ENCODE measurements at places on chromosomes 16 and 17. TPM values are rescaled to one million over a fixed set of nuclear protein-coding genes. Genes with fewer than 3 reads are reported as not detected.

GRCh38 chr17:65742403-65743307 lies 181.2 kb upstream of the AXIN2 start:
- no peaks in the 10 kb centered on the region for H3K36me3 ChIP-seq
- H3K27me3 ChIP-seq: no peaks in the 10 kb centered on the region
- DNase-seq: no peak

- H3K4me1 ChIP-seq: no peaks in the 10 kb centered on the region
- no peak overlapping the region for H3K27ac ChIP-seq
- no peak for DNase-seq
Measured at GRCh38 chr16:27351989-27352388, 38.2 kb downstream of the IL4R start.

DNA sequence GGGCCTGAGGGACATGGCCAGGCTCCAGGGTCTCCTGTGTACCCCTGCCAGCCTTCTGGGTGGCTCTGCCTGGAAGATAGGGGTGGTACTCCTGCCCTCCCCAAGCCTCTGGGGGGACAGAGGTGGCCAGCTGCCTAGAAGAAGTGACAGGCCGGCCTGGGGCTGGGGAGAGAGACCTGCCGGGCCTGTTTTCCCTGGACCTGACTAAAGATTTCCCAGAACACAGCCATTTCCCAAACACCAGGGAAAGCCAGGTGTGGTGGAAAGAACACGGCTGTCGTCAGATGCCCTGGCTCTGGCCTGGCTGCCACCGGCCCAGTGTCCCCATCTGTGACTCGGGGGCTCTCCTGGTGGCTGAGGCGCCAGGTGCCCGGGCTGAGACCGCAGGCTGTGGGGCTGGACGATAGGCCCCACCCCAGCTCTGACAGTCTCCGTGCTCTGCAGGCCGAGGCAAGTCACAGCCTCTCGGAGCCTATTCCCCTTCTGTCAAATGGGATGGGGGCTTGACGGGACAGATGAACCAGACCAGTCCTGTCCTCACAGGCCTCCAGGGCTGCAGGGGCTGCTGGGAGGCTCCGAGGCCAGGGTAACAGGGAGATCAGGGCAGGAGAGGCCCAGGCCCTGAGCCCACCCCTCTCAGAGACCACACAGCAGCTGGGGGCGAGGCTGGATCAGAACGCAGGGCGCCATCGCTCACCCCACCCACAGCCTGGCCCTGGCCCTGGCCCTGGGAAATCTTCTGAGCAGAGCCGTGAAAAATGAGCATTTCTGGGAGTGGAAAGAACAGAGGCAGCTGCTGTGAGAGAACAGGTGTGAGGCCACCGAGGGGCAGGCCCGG lies 33.1 kb downstream of the CTU2 start:
- H3K27ac ChIP-seq: no peak overlapping the region
- H3K27me3 ChIP-seq: no peaks in the 10 kb centered on the region
- no peak for DNase-seq
- no peak overlapping the region for H3K4me3 ChIP-seq

DNA sequence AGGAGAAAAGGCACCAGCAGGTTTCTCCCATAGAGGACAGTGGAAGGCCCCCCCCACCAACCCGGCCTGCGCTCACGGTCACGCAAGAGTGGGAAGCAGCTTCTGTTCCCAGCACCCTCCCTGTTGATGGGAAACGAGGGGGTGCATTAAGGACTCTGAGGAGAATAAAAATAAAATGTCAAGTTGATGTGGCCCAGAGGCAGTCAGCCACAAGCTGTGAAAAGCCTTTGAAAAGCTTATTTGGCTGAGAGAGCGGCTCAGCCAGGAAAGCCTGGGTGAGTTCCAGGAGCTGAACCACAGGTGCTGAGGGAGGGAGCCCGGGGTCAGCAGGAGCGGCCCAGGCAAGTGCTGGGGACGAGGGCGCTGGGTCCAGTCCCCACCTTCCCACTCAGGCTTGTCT lies 26.9 kb upstream of the SPATA32 start:
- no peak overlapping the region for H3K27ac ChIP-seq
- H3K36me3 ChIP-seq: peaks cover 57% of the 10 kb centered on the region
- H3K27me3 ChIP-seq: no peaks in the 10 kb centered on the region
- H3K4me1 ChIP-seq: peaks cover 61% of the 10 kb centered on the region
- no peak for DNase-seq

Gene SLC52A1
- 0.26 TPM for total RNA-seq

GRCh38 chr16:8740775-8741355 lies 56.6 kb downstream of the TMEM186 start:
- H3K4me1 ChIP-seq: no peaks in the 10 kb centered on the region
- no peak for DNase-seq
- H3K36me3 ChIP-seq: no peaks in the 10 kb centered on the region
- no peak overlapping the region for H3K4me3 ChIP-seq

Gene IKZF3
- 8.2 TPM for total RNA-seq

DNA sequence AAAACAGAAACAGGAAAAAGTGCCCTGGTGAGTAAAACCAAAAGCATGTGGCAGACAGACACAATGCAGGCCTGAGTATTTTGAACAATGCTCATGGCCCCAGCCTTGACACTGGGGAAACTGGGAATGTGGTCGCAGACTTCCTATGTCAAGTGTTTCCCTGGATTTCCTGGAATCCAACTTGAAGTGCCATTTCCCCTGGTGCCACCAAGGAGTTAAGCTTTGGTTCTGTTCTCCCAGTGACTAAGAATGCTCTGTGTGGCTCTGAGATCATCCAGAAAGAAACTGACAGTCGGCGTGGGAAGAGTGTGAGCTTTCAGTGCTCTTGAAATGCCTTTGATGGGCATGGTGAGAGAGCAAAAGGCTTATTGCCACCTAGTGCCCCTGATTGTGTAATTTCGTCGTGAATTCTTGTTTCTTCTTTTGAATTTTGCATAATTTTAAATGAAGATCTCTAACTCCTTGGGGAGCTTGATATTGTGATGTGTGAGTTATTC lies 96.0 kb downstream of the YPEL2 start:
- H3K4me3 ChIP-seq: no peak overlapping the region
- H3K27ac ChIP-seq: peak overlapping the region; percentile 20
- H3K27me3 ChIP-seq: no peaks in the 10 kb centered on the region
- H3K36me3 ChIP-seq: no peaks in the 10 kb centered on the region
- no peak for DNase-seq

Gene EIF3C
- 507 TPM for total RNA-seq

DNA sequence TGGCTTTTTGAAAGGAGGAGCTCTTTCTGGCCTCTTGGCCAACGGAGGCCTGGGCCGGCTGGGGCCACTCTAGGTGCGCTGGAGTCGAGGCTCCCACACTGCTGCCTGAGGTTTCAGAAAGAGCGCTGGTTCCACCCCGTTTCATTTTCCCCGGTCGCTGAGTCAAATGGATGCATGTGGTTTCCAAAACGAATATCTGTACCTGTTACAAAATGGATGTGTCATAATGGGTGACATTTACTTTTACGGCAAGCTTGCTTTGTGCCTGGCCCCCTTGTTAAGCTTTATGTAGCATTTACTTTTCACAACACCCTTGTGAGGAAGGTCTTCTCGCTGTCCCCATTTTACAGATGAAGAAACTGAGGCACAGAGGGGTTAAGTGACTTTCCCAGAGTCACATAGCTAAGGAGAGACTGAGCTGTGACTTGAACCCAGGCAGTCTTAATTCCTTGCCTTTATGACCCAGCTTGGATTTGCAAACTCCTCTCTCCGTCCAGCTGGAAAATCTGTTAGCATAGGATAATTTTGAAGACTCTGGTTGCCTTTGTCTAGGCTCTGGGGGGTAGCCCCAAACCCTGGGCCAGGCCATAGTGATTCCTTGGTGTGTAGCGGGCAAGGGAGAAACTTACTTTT lies 10.6 kb downstream of the KSR1 start:
- H3K4me3 ChIP-seq: no peak overlapping the region
- peak overlapping the region; percentile 30 for H3K27ac ChIP-seq
- H3K36me3 ChIP-seq: no peaks in the 10 kb centered on the region
- no peaks in the 10 kb centered on the region for H3K27me3 ChIP-seq
- DNase-seq: peak; percentile 73

GRCh38 chr17:9811086-9811485 lies 10.8 kb downstream of the GSG1L2 start:
- H3K36me3 ChIP-seq: no peaks in the 10 kb centered on the region
- H3K4me1 ChIP-seq: no peaks in the 10 kb centered on the region
- H3K4me3 ChIP-seq: no peak overlapping the region
- no peak for DNase-seq
- no peaks in the 10 kb centered on the region for H3K27me3 ChIP-seq

Gene ZNF821
- total RNA-seq: 5.6 TPM

Gene HOXB6
- total RNA-seq: 4.9 TPM

DNA sequence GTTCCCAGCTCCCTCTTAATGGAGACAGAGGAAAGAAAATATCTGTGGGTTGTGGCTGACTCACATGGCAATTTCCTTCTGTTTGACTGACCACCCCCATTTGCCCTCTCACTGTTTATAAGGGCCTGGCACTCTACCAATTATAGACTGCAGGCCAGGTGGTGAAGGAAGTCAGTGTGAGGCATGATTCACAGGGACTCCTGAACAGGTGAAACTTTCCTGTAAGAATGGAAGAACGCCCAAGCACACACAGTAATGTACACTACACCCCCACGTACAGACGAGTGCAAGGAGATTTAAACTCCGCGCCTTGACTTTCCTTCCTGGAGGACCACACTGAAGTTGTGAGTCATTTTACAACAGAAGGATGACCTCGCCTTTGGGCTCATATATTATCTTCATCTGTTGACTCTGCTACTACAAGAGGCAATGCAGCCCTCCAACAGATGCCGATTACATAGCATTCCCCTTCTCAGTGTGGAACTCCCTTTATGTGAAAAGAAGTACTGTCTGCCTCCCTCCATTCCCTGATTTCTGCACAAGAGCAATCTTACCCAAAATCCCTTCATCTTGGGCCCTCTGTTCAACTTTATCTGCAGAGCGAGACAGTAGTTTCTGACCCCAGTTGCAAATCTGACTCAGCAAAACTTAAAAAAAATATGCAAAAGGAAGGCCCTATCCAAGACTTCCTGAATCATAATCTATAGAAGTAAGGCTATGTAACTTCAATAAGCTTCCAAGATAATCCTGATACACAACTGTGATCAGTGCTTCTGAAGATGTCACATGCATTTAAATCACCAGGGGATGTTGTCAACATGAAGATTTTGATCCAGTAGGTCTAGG lies 163.6 kb downstream of the SHISA6 start:
- H3K4me1 ChIP-seq: no peaks in the 10 kb centered on the region
- H3K27me3 ChIP-seq: no peaks in the 10 kb centered on the region
- no peak for DNase-seq
- no peaks in the 10 kb centered on the region for H3K36me3 ChIP-seq
- no peak overlapping the region for H3K27ac ChIP-seq

DNA sequence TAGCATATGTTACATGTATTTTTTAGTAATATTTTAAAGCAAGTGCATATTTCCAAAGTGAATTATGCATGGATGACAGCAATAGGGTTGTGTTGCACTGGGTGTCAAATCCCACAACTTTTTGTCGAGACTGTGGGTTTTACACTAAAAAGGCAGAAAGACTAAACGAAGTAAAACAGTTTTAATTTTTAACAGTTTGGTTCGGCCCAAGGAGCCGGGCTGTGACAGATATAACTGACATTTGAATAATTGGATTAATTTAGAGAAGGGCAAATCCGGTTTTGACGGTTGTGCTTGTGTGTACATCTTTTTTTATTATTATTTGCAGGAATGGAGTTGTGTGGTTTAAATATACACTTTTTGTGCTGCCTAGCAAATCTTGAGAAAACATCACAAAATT lies 263.6 kb downstream of the FTO start:
- H3K36me3 ChIP-seq: no peaks in the 10 kb centered on the region
- H3K27ac ChIP-seq: no peak overlapping the region
- H3K27me3 ChIP-seq: no peaks in the 10 kb centered on the region
- no peak overlapping the region for H3K4me3 ChIP-seq

Gene GINS3
- total RNA-seq: 2.8 TPM

- no peak overlapping the region for H3K27ac ChIP-seq
- H3K4me3 ChIP-seq: no peak overlapping the region
- H3K4me1 ChIP-seq: no peaks in the 10 kb centered on the region
- peaks cover 100% of the 10 kb centered on the region for H3K36me3 ChIP-seq
- no peak for DNase-seq
- H3K27me3 ChIP-seq: no peaks in the 10 kb centered on the region
Measured at GRCh38 chr17:78697554-78698343, 84.3 kb downstream of the CYTH1 start.

Gene MGAT5B
- 2.0 TPM for total RNA-seq

Gene PIPOX
- total RNA-seq: 0.87 TPM

GRCh38 chr17:54891176-54891821 lies 9.4 kb upstream of the TOM1L1 start:
- no peaks in the 10 kb centered on the region for H3K36me3 ChIP-seq
- no peak for DNase-seq
- no peak overlapping the region for H3K4me3 ChIP-seq

GRCh38 chr16:55248494-55248893 lies 75.5 kb upstream of the IRX6 start:
- no peak overlapping the region for H3K27ac ChIP-seq
- no peak for DNase-seq
- H3K4me3 ChIP-seq: no peak overlapping the region
- no peaks in the 10 kb centered on the region for H3K27me3 ChIP-seq

GRCh38 chr17:49903523-49903922 lies 55.7 kb upstream of the TAC4 start:
- H3K27me3 ChIP-seq: peaks cover 62% of the 10 kb centered on the region
- no peak overlapping the region for H3K27ac ChIP-seq
- no peaks in the 10 kb centered on the region for H3K36me3 ChIP-seq
- no peak for DNase-seq
- peaks cover 4% of the 10 kb centered on the region for H3K4me1 ChIP-seq
- no peak overlapping the region for H3K4me3 ChIP-seq

Gene TLCD2
- total RNA-seq: 12.7 TPM

- H3K36me3 ChIP-seq: no peaks in the 10 kb centered on the region
- H3K27me3 ChIP-seq: no peaks in the 10 kb centered on the region
- H3K4me3 ChIP-seq: peak overlapping the region; percentile 97
- peak overlapping the region; percentile 97 for H3K27ac ChIP-seq
- peaks cover 72% of the 10 kb centered on the region for H3K4me1 ChIP-seq
- DNase-seq: no peak
Measured at GRCh38 chr16:48608452-48608851, 1.5 kb downstream of the N4BP1 start.

Gene SETD1A
- 18.6 TPM for total RNA-seq

Gene ABCC6
- 42.5 TPM for total RNA-seq

DNA sequence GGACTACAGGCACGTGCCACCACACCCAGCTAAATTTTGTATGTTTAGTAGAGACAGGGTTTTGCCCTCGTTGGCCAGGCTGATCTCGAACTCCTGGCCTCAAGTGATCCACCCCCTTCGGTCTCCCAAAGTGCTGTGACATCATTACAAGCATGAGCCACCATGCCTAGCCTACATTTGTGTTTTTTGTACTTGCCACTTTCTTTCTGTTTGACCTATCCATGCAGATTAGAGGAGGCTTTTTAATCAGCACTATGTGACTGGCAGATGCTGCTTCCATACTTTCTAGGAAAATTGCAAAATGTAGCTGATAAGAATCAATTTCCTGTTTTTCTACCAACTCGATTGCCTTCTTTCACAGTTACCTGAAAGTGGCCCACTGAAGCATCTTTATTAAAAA lies 57.3 kb downstream of the B9D1 start:
- H3K27me3 ChIP-seq: no peaks in the 10 kb centered on the region
- DNase-seq: no peak
- no peak overlapping the region for H3K4me3 ChIP-seq
- peaks cover 45% of the 10 kb centered on the region for H3K4me1 ChIP-seq
- H3K36me3 ChIP-seq: no peaks in the 10 kb centered on the region

All from upper lobe of right lung (tissue), 1 donor.